AG10803 (cell line): ENCODE measurements at places on chromosomes 12 and 14.

DNA sequence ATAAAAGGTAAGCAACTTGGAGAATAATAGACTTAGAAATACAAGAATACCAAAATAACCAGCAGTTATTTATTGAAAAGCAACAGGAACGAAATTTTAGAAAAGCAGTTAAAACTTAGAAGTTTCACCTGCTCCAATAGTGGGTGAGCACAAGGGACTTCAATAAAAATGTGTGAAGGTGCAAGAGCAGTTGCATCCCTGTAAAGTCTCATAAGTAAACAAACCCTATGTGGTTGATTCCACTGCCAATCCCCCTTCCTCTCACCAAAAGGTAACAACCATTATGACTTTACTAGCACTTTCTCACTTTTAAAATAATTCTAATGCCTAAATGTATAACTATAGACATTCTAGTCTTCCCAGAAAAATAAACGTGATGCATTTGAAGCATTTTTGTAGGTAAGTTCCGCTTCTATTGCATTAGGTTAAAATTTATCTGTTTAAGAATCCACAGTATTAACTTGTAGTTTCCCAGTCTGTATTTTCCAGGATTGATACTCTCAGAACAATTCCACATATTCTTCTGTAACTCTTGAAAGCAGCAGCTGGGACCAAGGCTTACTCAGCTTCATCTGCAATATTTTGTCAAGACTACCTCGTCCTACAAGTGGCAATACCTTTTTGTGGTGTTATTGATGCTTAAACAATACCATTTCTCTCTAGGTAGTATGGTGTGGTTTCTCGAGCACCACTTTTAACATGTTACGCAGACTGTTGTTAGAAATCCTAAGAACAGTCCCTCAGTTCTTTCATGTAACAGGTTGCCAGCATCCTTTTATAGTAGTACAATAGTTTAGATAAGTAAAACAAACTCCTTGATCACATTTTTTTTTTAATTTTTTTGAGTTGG, 32.1 kb downstream of the HNRNPC start:
- DNase-seq, result no peak

DNA sequence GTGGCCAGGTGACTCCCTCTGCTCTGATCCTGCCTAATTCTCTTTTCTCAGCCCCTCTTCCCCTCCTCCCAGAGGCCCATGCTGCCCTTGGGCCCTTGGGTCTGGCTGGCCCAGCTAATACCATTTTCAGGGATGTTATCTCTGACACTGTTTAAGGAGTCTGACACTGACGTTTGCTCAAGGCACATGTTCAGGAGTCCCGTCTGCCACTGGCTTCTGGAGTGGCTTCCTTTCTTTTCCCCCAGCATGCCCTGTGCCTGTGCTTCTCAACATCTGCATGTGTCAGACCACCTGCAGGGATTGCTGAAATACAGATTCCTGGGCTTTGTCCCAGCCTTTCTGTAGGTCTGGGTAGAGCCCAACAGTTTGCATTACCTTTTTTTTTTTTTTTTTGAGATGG, 128.9 kb downstream of the BCL11B start:
- no peak for DNase-seq

- peak; percentile 50 for DNase-seq
Observed at GRCh38 chr12:50598321-50598862, 93.6 kb downstream of the DIP2B start.

DNA sequence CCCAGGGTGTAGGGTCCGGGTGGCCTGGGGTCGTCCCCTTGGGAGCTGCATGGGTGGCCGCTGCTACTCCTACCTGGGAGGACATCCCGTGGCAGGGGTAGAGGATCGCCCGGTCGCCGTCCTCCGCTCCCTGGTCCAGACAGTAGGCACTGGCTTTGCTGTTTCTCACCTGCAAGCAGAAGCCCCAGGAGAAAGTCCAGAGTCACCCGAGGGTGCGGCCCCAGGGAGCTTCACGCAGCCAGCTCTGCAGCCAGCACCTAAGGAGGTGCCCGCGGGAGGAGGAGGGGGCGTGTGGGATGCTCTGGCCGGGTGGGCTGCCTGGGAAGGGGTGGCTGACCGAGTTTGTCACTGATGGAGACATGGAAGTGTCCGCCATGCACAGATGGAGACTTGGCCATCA, 54.8 kb downstream of the NOC4L start:
- DNase-seq, result no peak

GRCh38 chr14:57391517-57392195, 1.3 kb downstream of the NAA30 start:
- no peak for DNase-seq

GRCh38 chr12:14781563-14781962, 21.7 kb downstream of the WBP11 start:
- no peak for DNase-seq

- no peak for DNase-seq
Observed at GRCh38 chr12:71214511-71215285, 56.9 kb upstream of the TSPAN8 start.

- no peak for DNase-seq
Observed at GRCh38 chr12:25253371-25254068, 2.8 kb upstream of the KRAS start.

DNA sequence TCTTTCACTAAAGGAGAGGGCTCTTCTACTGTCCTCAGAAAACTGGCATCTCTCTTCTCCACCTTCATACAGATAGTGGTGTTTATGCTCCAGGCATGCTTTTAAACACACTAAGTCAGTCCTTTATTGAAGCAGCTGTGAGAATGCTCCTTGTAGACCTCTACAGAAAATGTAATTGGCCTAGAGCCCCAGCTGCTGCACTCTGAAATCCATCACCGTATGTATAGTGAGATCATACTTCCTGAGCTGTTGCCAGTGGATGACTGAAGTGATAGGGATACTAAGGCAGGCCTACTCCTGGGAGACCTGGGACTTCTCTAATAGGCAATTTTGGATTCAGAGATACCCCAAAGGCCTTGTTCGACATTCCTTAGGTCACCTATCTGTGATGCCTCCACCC, 535.4 kb downstream of the RPS29 start:
- DNase-seq, result no peak

GRCh38 chr14:57487771-57488170, 5.9 kb downstream of the CCDC198 start:
- peak; percentile 25 for DNase-seq

- DNase-seq, result peak; percentile 51
Observed at GRCh38 chr12:11524446-11524845, 125.0 kb upstream of the ETV6 start.

DNA sequence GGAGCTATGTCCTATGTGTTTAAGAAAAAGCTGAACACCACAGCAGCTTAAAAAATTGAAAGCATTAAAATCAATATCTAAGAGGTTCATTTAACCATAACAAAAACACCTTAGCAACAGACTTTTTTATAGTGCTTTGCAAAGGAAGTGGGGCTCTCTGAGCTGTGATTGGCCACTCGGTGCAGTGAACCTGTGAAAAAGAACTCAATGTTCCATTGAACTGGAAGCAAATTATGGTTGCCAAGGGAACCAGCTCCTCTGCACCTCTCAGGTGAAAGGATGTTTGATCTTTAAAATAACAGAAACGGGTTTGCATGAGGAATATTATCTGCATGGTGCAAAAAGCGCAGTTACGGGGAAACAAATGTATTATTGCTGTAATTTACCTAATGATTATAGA, 149.4 kb downstream of the SNAPC1 start:
- DNase-seq, result no peak

DNA sequence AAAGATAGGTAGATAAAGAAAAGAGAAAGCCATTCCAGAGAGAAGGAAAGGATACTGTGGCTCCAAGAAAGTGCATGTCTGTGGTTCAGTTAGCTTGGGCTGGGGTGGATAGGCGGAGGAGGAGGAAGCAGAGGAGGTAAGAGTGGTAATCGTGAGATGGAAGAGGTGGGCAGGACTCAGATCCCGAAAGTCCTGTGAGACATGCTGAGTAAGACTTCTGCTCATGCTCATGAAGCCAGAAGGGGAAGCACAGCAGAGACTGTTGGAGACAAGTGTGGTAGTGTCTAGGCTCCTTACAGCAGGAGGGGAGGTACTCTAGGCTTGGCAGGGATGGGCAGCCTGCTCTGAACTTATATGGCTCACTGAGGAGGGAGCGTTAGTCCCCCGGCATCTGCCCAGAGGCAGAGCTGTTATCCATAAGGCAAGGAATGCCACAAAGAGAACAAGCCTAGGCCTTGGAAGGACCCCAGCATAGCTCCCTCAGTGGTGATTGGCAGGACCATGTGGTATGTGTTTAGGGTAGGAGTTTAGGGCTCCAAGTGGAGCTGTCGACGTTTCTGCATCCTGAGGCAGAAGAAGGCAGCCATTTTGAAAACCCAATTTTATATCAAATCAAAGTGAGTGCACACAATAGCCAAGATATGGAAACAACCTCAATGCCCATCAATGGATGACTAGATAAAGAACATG, 135.3 kb downstream of the SMOC1 start:
- no peak for DNase-seq

DNA sequence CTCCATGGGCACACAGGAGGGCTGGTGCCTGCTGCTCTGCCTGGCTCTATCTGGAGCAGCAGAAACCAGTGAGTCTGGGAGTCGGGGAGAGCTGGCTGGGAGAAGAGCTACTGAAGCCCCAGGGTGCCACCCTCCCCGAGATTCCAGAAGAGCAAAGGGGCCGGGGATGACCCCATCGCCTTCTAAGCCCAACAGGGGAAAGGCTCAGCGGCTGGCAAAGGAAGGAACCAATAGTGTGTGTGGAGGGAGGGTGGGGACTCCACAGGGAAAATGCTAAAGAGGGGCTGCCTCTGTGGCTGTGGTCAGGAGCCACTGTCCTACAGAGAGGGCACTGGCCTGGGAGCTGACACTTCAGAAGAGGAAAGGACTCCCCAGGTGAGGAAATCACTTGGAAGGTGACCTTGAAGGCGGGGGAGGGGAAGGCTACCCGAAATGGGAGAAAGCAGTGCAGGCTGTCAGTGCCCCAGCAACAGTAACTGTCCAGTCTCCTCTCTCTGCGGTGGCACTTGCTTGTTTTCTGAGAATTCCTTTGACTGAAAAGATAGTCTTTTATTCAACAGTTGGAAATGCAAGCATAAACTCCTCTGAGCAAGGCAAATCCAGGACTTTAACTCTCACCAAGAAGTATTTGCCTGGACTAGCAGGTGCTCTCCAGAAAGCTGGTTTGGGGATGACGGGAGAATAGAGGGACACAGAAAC, 552 bp downstream of the TAPBPL start:
- DNase-seq, result no peak

DNA sequence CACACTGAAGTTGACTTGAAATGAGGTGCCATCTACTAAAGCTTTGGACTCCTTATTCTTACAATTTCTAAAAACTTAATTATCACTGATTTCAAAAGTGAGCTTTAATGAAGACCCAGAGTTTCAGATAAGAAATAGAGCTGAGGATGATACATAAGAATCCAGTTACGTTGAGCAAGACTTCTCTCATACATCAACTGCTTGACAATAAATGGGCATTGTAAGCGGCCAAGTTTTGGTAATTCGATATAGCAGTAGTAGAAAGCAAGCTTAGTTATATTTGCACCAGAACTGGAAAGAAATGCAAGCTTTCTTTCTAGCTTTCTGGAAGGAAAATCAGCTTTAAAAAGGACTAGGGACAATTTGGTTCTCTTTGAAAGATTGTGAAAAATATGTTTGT, 1359.6 kb downstream of the FSCB start:
- DNase-seq, result no peak

DNA sequence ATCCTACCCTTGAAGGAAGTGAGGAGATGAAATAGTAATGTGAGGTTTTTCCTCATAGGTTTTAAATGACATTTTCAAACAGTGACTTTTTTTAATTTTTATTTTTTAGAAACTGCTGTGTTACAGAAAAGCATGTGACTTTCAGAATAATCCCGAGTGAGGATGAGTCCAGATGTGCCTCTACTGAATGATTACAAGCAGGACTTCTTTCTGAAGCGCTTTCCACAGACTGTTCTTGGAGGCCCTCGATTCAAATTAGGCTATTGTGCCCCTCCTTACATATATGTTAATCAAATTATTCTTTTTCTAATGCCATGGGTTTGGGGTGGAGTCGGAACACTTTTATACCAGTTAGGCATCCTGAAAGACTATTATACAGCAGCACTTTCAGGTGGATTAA, 15.8 kb downstream of the PCNX4 start:
- no peak for DNase-seq

DNA sequence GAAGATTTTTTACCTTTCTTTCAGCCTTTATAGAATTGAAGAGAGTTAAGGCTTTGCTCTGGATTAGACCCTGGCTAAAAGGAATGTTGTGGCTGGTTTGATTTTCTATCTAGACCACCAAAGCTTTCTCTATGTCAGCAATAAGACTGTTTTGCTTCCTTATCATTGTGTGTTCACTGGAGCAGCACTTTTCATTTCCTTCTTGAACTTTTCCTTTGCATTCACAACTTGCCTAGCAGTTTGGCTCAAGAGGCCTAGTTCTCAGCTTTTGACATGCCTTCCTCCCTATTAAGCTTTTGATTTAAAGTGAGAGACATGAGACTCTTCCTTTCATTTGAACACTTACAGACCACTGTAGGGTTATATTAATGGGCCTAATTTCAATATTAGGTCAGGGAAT, 64.1 kb upstream of the USP15 start:
- no peak for DNase-seq
